ENCODE measurements at places on chromosomes 7 and 10.

- no peak for DNase-seq
Measured at GRCh38 chr7:80307227-80307856, 172.7 kb downstream of the GNAI1 start.

GRCh38 chr7:32427769-32428291 is 62.4 kb downstream of the LSM5 start:
- DNase-seq: peak; percentile 70

GRCh38 chr10:79220307-79220706 is 127.0 kb upstream of the PPIF start:
- DNase-seq: no peak

GRCh38 chr7:53340220-53340619 is 304.8 kb downstream of the POM121L12 start:
- no peak for DNase-seq

GRCh38 chr7:25638068-25638467 is 409.8 kb upstream of the NPVF start:
- no peak for DNase-seq

- DNase-seq: no peak
Measured at GRCh38 chr10:131480066-131480465, 168.5 kb upstream of the TCERG1L start.

DNA sequence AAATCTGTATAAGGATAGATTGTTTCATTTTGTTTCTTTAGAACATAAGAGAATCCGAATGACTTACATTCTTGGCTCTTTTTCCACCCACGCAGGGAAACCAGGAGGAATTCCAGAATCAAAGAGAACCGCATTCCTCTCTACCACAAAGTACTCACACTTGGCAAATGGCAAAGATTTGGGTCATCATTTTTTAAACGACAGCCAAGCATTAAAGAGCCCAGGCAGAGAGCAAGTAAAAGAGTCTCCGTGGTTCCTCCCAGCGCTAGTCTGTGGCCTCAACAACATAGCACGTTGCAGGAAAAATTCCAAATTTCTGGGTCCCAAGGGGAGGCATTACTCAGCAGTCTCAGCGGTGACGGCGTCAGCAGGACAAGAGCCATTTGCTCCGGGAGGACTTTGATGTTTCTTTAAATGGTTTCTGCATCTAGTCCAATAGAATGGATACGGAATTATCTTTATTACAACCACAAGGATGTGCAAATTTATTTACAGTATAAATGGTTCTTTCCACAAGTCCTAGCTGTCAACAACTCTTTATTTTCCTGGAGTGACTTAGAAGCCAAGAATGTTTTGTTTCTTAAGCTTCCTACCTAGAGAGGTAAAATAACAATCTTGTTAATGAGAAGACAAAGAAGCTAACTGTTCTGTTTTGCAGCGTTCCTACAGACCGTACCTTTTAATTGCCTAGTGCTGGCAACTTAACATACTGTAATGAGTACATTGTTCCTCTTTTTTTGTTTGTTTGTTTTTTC is 232.5 kb downstream of the SKIDA1 start:
- no peak for DNase-seq

DNA sequence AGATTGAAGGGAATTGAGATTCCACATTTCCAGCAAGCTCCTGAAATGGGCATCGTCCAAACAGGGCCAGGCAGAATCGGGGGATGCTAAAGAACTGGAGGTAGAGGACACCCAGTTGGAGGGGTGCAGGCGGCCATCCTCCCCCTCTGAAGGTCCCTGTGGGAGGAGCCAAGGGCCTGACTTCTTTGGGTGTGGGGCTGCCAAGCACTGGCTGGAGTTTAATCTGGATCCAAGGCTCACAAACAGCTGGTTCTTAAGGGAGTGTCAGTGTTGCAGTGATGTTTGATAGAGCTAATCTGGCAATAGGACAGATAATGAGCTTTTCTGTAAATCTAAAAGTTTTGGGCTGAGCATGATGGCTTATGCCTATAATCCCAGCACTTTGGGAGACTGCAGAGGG is 20.8 kb downstream of the TSPAN14 start:
- DNase-seq: no peak

- no peak for DNase-seq
Measured at GRCh38 chr10:72712136-72712535, 20.2 kb downstream of the MCU start.

GRCh38 chr10:88070080-88070880 is 206.9 kb downstream of the PTEN start:
- no peak for DNase-seq

GRCh38 chr7:44267719-44268421 is 57.5 kb downstream of the CAMK2B start:
- no peak for DNase-seq

GRCh38 chr10:11434324-11434723 is 177.1 kb downstream of the USP6NL start:
- no peak for DNase-seq

DNA sequence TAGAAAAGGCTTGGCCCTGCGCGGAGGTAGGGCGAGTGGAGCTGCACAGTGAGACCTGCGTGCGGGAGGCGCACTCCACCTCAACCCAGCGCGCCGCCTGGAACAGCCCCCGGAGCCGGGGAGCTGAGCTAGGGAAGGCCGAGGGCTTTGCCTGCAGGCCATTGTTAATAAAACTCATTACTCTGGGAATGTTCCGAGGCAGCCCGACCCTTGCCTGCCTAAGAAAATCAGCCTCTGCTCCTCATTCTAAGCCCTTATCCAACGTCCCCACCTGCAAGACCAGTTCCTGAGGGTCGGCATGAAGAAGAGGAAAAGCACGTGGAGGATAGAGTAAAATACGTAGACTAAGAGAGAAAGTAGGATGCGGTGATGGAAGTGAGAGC is 55.3 kb downstream of the C7orf25 start:
- no peak for DNase-seq

- DNase-seq: no peak
Measured at GRCh38 chr10:131971591-131971990, 10.1 kb downstream of the BNIP3 start.

- no peak for DNase-seq
Measured at GRCh38 chr7:45031829-45032228, 31.8 kb downstream of the CCM2 start.
